Stimulated activated CD8-positive, alpha-beta memory T cell treated with anti-CD3 and anti-CD28 coated beads, Interleukin-4, amount 100 ng/mL, for 1 hour (primary cell): ENCODE measurements at places on chromosomes 1 and 21.

- no peak for DNase-seq
These were observed 38.0 kb upstream of the COL18A1 start for GRCh38 chr21:45366931-45367401.

DNA sequence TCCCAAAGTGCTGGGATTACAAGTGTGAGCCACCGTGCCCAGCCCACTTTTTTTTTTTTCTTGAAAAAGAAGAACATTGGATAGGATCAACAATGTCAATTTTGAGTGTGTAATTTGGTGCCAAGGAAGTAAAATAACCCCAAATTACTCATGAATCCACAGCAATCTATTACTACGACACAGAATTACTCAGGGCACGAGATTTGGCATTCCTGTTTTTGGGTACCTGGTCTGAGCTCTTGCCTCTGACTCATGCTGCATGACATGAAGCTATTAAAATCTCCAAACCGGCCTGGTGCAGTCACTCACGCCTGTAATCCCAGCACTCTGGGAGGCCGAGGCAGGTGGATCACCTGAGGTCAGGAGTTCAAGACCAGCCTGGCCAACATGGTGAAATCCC, 10.4 kb downstream of the RNF19B start:
- DNase-seq: no peak

- no peak for DNase-seq
These were observed 24.3 kb downstream of the PER3 start for GRCh38 chr1:7808253-7808844.

GRCh38 chr1:46820560-46821060, 21.8 kb downstream of the CYP4B1 start:
- DNase-seq: no peak

DNA sequence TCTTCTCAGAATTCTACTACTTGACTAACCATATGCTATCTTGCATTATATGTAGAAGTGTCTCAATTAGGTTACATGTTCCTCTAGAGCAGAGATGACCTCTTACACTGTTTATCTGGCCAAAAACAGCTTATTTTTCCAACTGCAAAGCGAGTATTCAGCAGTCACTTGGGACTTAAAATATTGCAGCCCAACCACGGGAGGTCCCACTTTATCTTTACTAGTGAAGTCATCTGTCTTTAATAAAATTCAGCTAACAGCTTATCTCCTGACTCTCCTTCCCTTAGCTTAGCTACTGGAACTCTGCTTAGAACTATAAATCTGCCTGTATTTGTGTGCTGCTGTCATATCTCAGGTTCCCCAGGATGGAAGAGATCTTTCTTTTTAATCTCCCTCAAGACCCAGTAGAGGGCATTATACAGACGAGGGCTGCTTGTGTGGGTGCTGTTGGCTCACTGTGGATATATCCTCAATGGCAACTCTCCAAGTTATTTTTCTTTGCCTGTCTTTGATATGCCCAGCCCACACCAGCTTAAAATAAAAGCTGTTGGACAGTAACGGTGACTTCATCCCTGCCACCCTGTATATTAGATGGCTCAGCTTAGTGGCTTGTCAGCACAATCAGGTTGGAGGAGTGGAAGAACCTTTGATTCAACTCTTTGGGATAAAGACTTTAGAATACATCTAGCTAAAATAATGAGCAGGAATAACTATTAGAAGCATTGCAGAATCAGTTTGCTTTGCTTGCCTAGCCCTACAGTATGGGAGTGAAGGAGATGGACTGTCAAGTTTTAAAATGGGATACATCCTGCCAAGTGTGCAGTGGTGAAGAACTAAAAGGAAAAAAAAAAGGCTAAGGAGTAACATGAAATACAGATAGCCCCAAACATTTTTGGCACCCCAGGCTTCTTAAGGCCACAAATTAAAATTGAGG, 9.6 kb downstream of the ENSA start:
- DNase-seq: no peak

- no peak for DNase-seq
These were observed 58.3 kb upstream of the ACTRT2 start for GRCh38 chr1:2962946-2963345.

- DNase-seq: no peak
These were observed 167.1 kb downstream of the ATP6V1G3 start for GRCh38 chr1:198373376-198373775.

GRCh38 chr1:167198518-167199133, 22.1 kb upstream of the POU2F1 start:
- DNase-seq: no peak

- no peak for DNase-seq
These were observed 21.2 kb upstream of the CHI3L1 start for GRCh38 chr1:203207751-203208150.

DNA sequence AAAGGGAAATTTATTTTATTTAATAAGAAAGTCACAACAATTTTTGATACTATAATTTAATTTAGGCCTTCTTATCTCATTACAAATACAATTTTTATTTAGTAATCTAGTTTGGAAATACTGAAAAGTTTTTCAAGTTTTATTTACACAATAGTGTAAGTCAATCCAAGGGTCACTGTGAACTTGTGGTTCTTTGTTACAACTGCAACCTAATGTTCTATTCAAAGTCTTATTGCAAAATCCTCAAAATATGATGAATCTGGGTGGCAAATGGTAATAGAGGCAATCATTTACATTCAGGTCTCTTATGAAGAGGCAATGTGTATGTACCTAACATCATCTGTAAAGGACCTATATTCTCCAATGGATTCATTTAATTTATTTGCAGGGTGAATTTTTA, 421.2 kb downstream of the DPYD start:
- no peak for DNase-seq

- DNase-seq: no peak
These were observed 650.0 kb downstream of the SMYD3 start for GRCh38 chr1:245856944-245857531.

GRCh38 chr1:89633800-89634625, 1.1 kb downstream of the LRRC8C start:
- no peak for DNase-seq

DNA sequence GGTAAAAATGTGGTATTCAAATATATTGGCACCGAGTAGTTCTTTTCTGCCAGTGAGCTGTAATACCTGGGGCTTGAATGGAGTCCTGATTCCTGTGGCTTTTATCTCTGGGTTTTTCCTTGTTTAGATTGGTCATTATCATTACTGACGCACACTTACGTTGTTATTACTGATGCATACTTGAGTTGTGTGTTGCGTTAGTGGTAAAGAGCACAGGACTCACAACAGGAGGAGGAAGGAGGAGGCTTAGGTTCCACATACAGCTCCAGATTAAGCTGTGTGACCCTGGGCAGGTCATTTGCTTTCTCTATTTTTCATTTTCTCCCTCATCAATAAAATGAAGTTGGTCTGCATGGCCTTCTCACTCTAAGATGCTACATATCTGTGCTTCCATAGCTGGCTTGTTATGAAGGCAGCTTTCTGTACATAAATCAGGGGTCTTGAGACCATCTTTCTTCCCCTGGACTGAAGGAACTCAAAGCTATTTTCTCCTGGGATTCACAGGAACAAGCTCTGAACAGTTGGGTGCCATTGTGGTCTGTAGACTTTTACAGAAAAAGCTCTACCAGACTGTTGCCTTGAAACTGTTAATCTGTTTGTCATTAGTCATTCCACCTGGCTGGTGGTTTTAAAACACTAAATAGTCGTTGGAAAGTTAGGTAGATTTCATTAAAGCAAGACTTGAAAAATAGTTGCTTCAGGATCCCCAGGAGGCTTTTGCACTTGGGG, 5.6 kb downstream of the ARID1A start:
- DNase-seq: no peak

DNA sequence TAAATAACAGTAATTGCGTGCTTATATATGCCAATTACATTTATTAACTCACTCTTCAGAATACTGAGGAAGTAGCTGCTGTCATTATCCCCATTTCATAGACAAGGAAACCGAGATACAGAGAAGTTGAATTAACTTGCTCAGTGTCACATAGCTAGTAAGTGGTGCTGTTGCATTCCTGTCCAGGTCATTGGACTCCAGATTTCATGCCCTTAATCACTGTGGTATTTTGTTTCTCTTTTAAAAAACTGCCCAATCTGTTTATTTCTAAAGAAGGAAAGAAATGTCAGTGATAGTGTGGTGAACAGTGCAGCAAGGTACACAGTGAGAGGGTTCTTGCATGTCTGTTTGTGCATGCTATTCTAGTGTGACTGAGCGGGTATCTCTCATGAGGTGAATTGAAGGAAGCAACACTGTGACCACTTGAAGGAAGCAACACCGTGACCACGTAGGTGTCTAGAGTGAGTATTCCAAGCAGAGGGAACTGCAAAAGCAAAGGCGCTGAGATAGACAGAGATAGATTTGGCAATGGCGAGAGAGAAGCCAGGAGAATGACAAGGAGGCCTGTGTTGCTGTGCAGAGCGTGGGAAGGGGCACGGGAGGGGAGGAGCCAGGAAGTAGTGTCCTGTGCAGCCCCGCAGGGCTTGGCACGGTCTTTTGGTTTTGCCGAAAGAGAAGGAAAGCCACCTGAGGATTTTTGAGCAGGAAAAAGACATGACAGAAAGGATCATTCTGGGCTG, 95.9 kb downstream of the CAMTA1 start:
- DNase-seq: no peak

DNA sequence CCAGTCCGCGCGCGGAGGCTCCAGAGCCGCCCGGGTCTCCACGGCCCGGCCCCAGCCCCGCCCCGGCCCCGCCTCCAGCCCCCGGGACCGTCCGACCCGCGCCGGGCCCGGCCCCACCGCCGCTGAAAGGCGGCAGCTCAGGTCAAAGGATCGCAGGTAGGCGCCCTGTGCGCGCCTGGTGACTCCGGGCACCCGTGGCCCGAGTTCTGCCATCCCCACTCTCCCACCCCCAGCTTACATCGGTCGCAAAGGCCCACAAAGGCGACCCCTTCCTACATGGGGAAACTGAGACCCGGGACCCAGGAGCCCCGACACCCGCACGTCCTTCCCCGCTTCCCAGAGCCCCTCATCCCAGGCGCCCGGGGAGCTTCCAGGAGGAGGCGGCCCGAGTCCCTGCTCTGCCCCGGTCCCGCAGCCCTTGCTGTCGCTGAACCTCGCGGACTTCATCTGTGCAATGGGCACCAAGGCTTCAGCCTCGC, at the start of gene TMEM200B:
TSS of gene TMEM200B (minus strand) at position 17 of the 479 bp plus-strand sequence. CDS start 2,075 bp downstream, outside the sequence.
- no peak for DNase-seq

GRCh38 chr1:92989936-92990583, 28.8 kb upstream of the DIPK1A start:
- DNase-seq: no peak

DNA sequence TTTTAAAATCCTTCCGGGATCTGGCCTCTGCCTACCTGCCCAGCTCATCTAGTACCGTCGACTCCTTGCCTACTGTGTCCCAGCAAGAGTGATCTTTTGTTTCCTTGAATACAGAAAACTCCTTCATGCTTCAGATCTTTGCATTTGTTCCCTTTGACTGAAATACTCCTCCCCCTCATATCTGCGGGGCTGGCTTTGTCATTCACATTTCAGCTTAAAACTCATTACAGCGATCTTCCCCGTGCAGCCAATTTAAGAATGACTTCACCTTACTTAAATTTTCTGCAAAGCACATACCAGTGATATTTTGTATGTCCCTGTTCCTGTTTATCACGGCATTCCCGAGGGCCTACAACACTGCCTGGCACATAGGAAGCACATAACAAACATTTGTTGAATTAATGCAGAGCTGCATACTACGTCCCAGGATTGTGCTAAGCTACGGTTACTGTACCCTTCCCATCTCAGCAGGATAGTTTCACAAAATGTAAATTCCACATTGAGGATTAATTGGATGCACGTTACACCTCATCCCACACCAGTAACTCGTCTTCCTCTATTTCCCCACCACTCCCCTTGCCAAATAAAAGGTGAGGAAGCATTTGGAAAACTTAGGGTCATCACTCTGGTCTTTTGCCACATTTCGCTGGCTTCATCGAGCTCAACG, 837 bp upstream of the DESI2 start:
- no peak for DNase-seq

GRCh38 chr1:175269151-175269550, 76.6 kb upstream of the KIAA0040 start:
- DNase-seq: no peak

- DNase-seq: no peak
These were observed 664.1 kb upstream of the CAMK1G start for GRCh38 chr1:208919371-208919770.

- DNase-seq: no peak
These were observed 9.8 kb downstream of the ERRFI1 start for GRCh38 chr1:8016210-8016894.

DNA sequence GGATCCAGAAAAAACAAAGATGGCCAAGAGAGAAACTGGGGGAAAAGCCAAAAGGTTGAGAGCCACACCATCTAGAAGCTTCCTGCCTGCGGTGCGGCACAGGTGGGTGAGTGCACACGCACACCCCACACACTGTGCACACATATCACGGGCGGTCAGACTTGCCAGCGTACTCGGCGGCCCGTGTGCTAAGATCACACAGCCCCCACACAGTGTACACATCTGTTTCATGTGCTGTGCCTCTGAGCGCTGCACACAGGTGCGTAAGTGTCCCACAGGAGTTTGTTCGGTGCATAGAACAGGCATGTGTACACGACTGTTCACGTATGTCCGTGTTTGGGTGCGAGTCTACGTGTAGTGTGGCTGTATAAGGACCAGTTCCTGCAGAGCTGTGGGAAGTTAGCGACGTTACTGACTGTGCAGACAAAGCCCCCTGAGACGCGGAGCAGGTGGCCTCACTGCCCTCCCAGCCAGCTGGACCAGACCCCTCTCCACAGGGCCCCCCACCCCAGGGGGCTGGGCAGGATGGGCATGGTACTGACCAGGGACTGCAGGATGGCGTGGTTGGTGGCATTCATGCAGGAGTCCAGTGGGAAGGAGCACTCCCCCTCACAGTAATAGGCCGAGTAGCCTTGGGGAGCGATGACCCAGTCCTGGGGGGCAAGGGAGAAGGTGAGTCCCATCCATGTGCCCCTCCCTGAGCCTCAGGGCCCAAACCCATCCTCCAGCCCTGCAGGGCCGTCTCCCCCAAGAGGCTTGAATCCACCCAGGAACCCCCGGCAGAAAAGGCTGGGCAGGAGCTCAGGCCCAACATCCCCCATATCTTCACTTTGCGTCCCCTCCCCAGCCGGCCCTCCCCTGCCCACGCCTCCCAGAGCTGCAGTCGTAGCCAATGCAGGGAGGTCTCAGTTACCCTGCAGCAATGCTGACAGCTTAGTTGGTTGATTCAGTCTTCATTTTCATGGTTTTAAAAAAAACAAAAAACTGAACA, 8.3 kb downstream of the OXCT2 start:
- DNase-seq: no peak

DNA sequence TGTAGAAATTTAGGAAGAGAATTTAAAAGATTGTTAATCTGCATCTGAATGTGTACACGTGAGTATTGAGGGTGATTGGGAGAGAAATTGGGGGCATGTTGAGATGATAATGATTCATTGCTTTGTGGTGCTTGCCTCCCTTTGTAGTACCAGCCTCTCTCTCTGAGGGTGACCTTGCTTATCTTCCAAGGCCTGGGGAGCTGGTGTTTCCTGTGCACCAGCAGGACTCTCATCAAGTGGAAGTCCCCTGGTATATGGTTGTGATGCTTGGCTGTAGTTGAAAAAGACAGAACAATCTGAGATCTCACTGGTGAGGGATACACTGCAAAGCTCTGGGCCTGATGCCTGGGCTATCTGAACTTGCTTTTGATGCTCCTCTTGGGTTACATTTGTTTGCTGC, 4.0 kb downstream of the TCHHL1 start:
- no peak for DNase-seq

- DNase-seq: no peak
These were observed 12.6 kb downstream of the MAP7D1 start for GRCh38 chr1:36168514-36168913.
